MG63 (cell line): ENCODE measurements at places on chromosomes 7 and 10.
A peak's percentile ranks its signal among the peaks of the same experiment; 100 is the strongest.

DNA sequence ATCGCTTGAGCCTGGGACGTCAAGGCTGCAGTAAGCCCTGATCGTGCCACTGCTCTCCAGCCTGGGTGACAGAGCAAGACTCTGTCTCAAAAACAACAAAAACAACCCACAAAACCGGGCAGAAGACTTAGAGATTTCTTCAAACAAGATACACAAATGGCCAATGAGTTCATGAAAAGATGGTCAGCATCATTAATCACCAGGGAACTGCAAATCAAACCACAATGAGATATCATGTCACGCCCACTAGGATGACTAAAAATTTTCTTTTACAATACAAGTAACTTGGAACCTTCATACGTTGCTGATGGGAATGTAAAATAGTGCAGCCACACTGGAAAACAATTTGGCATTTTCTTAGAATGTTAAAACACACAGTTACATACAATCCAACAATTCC lies 77.3 kb upstream of the GRID1 start:
- DNase-seq: no peak

- DNase-seq: no peak
Measured at GRCh38 chr7:144812379-144813283, 23.2 kb downstream of the TPK1 start.

DNA sequence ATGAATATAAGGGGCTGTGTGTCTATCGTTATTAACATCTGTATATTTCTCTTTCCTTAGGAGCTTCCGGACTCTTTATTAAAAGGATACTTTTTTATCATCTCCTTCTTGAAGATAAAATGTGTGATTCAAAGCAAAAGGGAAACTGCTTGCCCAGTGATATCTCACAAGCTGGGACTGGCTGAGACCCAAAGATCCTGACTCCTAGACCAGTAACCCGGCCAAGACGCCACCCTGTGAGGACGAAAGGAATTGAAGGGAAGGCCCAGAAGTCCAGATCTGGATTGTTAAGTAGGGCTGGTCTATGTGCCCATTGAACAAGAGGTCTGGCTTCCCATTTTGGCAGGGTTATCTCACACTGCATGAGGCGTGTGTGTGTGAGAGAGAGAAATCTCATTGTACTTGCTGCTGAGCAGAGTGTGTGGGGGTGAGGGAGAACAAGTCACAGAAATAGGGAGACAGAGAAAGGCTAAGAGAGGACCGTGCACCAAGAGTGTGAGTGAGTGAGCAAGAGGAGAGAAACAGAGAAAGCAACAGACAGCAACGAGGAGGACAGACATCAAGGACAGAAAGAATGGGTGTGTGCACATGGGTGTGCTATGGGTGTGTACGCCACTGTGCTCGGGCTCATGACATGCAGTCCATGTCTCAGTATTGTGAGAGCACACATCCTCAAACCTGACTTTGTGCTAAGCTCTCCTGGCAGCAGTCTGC lies 75.4 kb downstream of the PLXNA4 start:
- DNase-seq: peak; percentile 54

- peak; percentile 35 for DNase-seq
Measured at GRCh38 chr10:112953174-112954159, 3.4 kb downstream of the TCF7L2 start.

DNA sequence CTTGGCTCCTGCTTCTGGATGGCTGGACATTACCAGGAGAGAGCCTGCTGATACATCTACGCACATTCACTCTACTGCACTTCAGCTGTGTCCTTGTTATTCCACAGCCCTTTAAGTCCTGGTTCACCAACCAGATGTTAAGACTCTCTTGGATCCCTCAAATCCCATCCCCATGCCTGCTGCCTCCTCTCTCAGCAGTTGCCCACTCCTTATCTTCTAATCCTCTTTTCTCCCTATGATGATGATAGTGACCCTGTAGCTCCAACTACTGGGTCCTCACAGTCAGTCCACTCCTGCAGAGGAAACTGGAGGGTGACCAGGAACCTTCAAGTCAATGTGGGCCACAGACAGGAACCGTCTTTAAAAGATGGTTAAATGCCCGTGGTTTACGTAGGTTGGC lies 96.3 kb upstream of the PDCD4 start:
- DNase-seq: no peak

DNA sequence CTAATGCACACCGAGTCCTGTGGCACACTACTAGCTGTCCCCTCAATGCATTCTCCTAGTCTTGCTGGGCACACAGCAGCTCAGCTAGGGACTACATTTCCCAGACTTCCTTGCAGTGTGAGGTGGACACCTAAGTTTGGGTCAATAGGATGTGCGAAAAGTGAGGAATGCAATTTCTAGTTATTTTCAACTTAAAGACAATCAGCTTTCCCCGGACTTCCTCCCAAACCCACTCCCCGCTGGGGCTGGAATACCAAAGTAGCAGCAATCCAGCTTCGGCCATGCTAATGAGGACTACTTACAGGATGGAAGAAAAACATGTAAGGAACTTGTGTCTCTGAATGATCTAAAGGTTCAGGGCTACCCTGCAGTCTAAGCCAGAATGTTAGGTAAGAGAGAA lies 286.4 kb upstream of the LRRN3 start:
- DNase-seq: no peak

DNA sequence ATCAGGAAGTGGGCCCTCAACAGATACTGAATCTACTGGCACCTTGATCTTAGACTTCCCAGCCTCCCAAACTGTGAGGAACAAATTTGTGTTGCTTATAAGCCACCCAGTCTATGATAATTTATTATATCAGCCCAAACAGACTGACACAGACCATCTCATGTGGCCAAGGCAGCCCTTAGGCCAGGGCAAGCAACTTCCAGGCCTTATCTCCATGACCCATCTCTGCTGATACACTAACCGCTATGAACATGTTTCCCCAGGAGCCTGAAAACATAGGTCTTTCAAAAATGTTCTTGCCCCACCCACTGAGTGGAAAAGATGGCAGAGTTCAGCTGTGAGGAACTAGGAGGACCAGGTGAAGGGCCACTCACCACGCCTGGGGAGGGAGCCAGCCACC lies 3.2 kb upstream of the BLOC1S2 start:
- DNase-seq: no peak

DNA sequence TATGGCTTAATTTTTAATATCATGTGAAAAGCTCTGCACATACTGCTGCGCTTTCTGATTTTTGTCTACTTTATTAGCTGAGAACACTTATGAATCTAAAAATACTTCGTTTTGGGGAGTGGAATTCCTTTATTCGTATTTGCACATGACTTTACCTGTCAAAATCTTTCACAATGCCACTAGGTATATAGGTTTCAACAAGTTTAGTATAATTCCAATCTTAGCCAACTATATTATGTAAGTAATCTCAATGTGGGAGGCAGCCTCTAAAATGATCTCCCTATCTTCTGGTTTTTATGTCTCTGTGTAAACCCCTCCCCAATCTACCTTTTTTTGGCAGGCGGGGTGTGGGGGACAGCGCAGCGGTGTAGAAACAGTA lies 55.3 kb downstream of the PARD3 start:
- DNase-seq: no peak

DNA sequence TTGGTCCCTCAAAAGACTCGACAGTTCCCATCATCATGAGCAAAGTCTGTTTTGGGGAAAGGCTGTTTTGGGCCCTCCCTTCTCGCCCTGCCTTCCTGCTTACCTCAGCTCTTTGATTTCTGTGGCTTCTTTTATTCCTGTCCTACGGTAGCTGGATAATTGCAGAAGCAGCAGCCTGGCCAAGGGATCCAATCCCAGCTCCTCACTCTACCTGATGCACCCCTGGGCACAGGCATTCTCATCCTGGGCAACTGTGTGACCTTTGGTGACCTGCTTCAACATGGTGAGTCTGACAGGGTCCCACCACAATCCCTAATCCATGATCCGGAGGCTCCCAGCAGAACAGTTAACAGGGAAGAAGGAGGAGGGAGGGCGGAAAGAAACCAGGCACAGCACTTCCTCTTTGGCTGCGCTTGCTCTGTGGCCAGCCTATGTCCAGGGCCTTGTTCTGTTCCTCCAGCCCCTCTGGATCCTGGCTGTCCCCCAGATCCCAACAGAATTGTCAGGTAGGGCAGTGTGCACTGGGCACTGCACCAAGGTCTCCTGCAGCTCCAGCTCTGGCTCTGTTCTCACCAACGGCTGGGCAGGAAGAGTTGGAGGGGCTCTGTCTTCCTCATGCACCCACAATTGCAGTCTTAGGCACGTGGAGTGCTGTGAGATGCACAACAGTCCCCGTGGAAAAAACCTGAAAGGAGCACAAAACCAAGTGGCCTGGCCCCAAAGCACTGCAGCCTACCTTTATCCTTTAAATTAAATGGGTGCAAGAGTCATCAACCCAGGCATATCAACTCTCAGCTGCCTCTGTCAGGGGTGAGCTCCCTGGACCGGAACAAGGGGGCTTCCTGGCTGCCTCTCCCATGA lies 144.4 kb downstream of the PTPN20 start:
- no peak for DNase-seq

- no peak for DNase-seq
Measured at GRCh38 chr7:1340461-1341360, 108.0 kb downstream of the UNCX start.

DNA sequence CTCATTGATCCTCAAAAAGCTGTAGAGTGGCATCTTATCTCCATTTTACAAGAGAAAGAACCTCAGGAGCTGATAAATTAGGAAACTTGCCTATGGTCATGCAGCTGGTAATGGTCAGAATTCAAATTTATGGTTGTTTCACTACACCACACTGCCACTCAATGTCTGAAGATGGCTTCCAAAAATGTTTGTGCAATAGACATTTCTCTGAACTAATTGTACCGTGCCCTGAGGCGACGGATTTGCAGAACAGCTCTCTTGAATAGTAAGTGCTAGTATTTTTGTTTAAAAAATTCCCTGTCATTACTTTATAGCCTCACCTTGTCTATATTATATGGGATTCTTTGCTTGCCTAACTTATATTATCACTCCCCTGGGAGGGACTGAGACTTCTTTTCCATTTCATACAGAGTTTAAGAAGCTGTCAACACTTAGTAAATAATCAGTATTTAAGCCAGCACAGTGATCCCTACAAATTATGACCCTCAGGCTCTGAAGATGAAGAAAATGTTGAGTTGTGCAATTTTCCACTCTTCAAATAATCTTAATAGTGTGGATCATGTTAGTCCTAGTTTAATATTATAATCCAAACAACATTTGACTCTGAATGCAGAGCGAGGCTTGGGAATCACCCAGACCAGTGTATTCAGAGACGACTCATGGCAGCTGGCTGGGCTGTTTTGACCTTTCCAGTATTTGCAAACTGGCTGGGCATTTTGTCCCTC lies 346.6 kb downstream of the PTEN start:
- peak; percentile 29 for DNase-seq

GRCh38 chr10:71060476-71061426 lies 151.6 kb upstream of the UNC5B start:
- DNase-seq: no peak

DNA sequence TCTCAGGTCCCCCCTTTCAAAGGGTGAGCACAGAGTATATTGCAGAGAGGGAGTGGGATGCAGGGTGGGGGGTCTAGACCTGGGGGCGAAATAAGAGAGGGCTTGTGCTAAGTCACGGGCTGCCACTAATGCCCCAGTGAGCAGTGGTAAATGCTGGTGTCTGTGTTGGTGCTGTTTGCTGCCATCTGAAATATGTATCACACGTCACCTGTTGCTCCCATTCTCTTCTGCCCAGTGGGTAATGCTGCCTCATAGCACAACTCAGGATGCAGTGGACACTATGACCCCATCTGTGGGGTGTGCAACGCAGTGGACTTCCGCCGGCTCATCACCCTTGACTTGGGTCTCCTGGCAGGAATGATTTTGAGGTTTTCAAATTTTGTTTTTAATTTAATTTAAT lies 2.6 kb downstream of the STOX1 start:
- DNase-seq: no peak

- DNase-seq: no peak
Measured at GRCh38 chr7:134694299-134694698, 47.6 kb downstream of the BPGM start.

- DNase-seq: no peak
Measured at GRCh38 chr7:50387351-50387750, 62.8 kb downstream of the FIGNL1 start.

DNA sequence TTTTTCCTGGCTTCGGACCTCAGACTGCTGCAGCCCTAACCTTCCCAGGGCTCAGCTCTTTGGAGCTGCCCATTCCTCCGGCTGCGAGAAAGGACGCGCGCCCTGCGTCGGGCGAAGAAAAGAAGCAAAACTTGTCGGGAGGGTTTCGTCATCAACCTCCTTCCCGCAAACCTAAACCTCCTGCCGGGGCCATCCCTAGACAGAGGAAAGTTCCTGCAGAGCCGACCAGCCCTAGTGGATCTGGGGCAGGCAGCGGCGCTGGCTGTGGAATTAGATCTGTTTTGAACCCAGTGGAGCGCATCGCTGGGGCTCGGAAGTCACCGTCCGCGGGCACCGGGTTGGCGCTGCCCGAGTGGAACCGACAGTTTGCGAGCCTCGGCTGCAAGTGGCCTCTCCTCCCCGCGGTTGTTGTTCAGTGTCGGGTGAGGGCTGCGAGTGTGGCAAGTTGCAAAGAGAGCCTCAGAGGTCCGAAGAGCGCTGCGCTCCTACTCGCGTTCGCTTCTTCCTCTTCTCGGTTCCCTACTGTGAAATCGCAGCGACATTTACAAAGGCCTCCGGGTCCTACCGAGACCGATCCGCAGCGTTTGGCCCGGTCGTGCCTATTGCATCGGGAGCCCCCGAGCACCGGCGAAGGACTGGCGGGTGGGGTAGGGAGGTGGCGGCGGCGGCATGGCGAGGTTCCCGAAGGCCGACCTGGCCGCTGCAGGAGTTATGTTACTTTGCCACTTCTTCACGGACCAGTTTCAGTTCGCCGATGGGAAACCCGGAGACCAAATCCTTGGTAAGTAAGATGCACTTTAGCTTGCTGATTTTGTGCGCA lies at the start of gene PLXDC2:
Gene PLXDC2 (plus strand): TSS at position 22 of the 820 bp plus-strand sequence.
- DNase-seq: peak; percentile 18

- peak; percentile 65 for DNase-seq
Measured at GRCh38 chr7:92621026-92621540, 30.9 kb upstream of the FAM133B start.

DNA sequence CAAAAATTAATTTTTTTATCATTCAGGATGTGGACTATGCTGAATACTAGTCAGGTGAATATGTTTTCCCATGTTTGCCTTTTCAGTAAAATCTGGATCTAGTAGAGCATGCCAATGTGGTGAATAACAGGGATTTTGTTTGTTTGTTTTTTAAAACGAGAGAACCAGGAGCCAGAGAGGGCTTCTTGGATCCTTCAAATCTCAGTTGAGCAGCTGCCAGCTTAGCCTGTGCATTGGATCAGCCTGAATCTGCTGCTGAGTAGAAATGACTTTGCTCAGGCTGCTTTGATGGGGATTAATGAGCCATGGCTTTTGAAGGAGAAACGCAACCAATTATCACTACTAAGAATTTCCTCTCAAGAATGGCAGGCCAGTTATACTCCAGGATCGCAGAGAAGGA lies 493.8 kb downstream of the ARL4A start:
- peak; percentile 87 for DNase-seq

DNA sequence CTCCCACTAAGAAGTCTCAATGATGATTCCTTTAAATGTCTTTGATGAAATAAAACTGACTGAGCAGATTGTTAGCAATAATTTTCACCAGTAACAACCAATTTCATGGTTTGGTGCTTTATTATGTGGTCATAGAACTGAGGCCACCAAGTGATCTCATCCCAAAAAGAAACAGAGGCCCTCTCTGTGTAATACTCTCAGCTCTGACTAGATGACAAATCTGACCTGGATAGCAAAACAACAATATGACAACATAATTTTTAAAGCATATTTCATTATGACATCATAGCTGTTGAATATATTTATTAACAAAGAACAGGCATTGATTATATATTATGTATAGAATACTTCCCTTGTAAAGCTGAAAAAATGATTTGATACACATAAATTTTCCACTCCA lies 5.9 kb downstream of the SEMA3E start:
- DNase-seq: no peak
